Occipital lobe (tissue), 3 donors: ENCODE measurements at places on chromosomes 3 and 15. TPM values are rescaled to one million over a fixed set of nuclear protein-coding genes. Genes with fewer than 3 reads are reported as not detected.

DNA sequence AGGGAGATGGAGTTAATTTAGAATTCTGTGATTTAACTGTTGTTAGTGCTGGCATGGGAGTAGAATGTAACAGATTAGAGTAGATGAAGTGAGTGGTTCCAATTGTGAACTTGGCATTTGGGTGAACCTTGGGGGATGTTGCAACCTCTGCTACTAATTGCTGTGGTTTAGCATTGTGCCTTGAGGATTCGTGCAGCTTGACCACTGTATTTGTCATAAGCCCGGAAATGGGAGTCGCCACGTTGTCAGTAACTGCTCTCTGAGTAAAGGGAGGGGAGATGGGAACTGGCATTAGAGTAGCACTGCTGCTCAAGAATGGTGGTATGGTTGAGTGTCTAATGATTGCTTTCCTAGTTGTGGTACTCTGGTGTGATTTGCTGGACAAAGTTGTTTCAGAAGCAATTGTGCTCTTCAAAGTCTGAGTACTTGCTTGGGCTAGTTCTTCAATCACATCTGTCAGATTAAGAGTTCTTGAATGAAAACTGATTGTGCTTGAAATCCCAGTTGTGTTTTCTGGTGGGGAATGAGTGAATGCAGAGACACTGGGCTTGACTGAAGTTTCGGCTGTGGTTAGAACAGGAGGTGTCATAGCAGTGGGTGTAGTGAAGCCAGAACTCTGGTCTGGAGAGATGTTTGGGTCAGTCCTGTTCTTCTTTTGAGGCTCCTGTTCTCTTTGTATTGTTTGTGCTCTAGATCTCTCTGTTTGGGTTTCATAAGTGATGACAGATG lies 15.4 kb downstream of the IGSF10 start:
- no peak for DNase-seq

DNA sequence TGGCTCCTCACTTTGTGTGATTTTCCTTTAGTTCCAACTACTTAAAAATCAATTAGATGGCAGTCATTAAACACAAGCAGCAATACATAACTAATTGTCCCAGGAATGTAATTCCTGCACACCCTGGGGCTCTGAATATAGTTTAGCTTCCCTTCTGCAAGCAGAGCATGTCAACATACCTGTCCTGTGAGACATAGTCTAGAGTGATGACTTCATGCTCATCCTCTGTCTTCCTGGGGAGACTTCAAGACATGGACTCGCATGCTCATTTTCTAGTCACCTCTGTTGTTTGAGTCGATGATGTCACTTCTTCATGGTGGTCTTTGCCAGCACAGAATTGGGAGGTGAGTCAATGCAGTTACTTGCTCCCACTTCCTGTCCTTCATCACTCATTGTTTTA lies 15.7 kb downstream of the C3orf52 start:
- DNase-seq = no peak

GRCh38 chr3:177061369-177061768 lies 135.9 kb downstream of the TBL1XR1 start:
- DNase-seq = no peak

- no peak for DNase-seq
Observed at GRCh38 chr3:28376424-28376823, 27.8 kb upstream of the AZI2 start.

DNA sequence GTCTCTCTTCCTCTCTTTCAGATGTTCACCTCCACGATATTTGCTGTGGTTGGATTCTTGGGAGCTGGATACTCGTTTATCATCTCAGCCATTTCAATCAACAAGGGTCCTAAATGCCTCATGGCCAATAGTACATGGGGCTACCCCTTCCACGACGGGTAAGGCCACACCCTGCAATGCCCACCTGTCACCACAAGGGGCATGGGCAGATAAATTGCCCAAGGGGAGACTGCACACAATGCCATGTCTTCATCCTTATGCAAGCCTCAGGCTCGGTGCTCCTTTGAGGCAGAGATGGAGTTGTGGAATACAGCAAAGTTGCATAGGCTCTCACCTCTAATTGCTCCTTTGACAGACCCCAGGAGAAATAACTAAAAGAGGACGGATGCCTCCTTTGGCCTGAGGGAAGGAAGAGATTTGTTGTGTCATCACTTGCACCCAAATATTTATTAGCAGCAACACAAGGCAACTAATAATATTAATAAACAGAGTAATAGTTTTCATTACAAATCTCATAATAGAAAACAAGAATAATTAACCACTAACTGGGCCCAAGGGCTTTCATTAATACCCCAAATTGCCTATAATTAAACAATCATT lies 13.2 kb downstream of the TM4SF4 start:
- DNase-seq = no peak

GRCh38 chr15:78350058-78350457 lies 9.9 kb downstream of the CRABP1 start:
- no peak for DNase-seq

- no peak for DNase-seq
Observed at GRCh38 chr3:112360561-112360960, 27.6 kb downstream of the CD200 start.

DNA sequence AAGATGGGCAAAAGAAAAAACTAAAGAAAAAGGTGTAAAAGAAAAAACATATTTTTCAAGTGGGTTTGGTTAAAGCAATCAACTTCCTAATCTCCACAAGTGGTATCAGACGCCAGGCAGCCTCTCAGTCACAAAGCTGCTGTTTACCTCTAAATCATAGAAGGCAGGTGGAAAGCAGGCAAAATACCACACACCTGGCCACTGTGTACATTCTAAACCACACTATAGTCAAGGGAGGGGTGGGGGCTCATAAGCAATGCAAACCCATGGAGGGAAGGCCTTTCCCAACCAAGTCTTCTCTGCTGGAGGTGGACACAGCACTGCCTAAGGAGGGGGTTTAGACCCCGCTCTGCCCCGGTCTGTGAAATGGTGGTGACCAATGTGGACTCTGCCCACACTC lies 50.4 kb downstream of the MCF2L2 start:
- no peak for DNase-seq

DNA sequence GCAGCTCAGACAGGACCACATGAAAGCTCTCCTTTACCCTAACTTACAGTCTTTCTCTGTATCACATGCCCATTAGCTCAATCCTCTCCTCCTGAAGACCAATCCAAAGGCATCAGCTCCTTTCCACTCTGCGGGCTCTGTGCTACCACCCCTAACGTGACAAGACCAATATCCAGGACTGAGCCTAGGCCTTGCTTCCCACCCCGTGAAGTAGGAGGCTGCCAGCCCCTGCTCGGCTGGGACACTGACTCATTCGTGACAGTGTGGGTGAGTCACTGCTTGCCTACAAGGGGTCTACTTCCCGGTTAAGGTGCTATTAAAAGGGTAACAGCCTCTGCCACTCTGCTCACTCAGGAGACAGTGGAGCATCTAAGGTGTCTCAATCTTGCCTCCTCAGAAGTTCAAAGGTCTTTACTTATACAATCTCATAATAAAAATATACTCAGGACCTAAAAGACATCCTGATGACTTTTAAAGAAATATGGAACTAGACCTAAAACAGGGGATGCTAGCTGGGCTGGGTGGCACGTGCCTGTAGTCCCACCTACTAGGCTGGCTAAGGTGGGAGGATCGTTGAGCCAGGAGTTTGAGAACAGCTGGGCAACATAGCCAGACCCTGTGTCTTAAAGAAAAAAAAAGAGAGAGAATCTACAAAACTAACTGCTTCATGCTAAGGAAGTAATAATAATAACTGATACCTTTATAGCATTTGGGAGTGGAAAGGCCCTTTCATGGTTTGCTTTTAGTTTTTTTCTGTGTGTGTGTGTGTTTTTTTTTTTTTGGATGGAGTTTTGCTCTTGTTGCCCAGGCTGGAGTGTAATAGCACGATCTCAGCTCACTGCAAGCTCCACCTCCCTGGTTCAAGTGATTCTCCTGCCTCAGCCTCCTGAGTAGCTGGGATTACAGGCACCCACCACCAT lies 55.0 kb downstream of the TMEM44 start:
- DNase-seq = no peak

DNA sequence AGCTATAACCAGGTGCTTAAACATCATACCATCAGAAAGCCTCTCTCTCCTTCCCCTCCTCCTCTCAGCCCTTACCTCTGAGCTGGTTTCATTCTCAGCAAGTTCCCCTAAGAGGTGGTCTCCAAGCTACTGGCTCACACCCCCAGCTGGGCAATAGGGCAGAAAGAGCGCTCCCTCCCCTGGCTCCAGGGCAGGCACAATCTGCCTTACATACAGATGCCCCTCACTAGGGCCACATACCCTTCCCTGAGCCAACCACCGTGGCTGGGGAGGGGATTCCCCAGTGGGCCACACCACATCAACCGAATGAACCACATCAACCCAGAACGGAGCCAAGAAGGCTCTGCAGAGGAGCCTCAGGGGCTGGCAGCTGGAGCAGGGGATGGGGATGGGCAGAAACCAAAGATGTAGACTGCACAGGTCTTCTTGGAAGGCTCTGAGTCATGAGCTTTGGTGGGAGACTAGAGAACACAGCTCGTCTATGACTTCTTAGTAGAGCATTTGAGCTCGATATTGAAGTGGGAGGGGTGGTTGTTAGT lies 4.6 kb upstream of the FBLN2 start:
- DNase-seq = no peak

GRCh38 chr3:46414739-46415138 lies 7.7 kb downstream of the CCRL2 start:
- no peak for DNase-seq

DNA sequence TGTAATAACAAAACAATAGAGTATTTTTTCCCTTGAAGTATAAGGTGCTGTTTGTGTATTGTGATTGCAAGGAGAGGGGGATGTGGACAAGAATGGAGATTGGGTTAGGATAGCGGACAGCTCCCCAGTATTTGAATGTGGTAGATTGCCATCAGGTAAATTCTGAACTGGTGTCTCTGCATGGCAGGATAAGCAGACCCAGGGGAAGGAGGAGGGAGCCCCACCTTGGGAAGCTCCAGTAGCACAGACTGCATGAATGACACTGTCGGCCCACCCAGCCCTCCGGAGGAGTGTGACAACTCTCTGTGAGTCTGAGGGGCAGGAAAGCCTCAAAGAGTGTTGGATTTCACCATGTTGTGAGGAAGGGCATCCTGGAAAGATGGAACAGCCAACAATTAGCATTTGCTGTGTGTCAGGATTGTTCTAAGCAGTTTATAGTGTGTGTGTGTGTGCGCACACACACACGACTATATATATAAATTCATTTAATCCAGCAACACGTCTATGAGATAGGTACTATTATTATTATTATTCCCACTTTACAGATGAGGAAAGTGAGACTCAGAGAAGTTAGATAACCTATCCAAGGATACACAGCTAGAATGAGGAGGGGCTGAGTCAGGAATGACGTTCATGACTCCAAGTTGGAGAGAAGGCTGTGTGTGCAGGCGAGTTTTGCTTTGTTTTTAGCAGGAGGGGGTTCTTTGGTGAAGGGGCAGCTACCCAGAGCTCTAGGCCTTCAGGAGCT lies 63.4 kb upstream of the LCTL start:
- DNase-seq = no peak

DNA sequence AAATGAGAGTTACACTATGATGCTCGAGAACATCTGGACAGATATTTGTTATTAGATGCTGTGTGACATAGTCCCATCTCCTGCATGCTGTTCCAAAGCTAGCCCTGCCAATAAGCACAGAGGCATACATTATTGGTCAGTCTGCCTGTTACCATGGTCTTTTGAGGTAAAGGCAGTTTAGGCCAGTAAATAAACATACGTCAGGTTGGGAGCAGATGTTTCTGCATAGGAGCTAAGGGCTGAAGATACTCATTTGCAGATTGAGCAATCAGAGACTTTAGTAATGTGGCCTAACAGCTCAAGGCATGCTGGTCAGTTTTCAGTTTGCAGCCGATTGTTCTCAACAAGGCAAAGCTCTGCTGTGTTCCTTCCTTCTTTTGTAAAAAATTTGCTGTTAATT lies 192.9 kb downstream of the ADAMTSL3 start:
- no peak for DNase-seq

- no peak for DNase-seq
Observed at GRCh38 chr15:87671289-87671688, 585.2 kb downstream of the NTRK3 start.

GRCh38 chr3:149657321-149657925 lies 402 bp downstream of the WWTR1 start:
- no peak for DNase-seq

GRCh38 chr15:65177901-65178300 lies 7.2 kb downstream of the CLPX start:
- no peak for DNase-seq

DNA sequence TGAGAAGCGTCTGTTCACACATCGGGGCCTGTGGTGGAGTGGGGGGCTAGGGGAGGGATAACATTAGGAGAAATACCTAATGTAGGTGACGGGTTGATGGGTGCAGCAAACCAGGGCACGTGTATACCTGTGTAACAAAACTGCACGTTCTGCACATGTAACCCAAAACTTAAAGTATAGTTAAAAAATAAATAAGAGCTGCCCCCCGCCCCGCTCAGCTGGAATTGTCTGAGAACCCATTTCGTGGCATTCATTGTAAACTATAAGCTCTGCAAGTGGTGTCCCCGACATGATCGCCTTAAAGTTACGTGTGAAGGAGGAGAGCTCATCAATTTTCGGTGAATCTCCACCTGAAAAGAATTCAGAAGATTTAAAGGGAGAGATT lies 7.3 kb upstream of the LIPH start:
- DNase-seq = no peak

DNA sequence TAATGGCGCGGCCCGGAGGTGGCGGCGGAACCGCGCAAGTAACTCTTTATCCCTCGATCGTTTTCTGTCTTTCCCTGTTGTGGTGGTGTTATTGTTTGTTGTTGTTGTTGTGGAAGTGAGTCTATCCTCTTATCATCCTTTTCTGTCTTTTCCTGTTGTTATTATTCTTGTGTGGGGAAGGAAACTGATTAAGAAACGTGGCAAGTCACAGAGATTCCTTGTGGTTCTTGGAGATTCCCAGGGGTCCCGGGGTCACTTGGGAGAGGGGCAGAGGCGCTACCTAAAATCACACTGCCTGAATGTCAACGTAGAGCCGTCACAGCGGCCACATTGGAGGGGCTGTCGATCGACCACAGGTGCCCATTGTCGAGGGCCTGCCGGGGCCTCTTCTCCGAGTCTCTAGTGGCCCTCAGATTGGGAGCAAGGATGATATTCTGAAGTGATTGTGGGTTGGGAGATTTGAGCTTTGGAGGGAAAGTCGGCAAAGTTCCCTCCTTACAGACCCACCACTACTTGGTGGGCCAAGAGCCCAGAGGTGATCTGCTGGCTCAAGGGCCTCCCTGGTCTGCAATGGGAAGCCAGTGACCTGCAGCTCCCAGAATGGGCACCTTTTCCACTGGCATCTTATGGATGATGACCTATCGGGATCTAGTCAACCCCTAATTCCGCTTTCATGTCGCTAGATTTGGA lies 790 bp downstream of the PARP14 start:
- DNase-seq = no peak

- no peak for DNase-seq
Observed at GRCh38 chr3:181212271-181212670, 222.7 kb upstream of the DNAJC19 start.

TMEM266 gene
- 4.7 TPM for total RNA-seq

RTP4 gene
- not detected for total RNA-seq

FSIP1 gene
- total RNA-seq = 14.7 TPM

TRANK1 gene
- 12.6 TPM for total RNA-seq

TNFSF10 gene
- total RNA-seq = 4.7 TPM

EFCC1 gene
- total RNA-seq = 0.94 TPM

CPNE9 gene
- total RNA-seq = 0.31 TPM

STRA6 gene
- 2.3 TPM for total RNA-seq

CERS3 gene
- 1.1 TPM for total RNA-seq

C2CD4A gene
- 0.16 TPM for total RNA-seq

NLGN1 gene
- total RNA-seq = 126 TPM

PRSS50 gene
- total RNA-seq = 0.31 TPM

MELTF gene
- 1.7 TPM for total RNA-seq

SCG5 gene
- total RNA-seq = 124 TPM

ZNF654 gene
- 46.8 TPM for total RNA-seq
